Fibroblast of villous mesenchyme (primary cell): ENCODE measurements at places on chromosomes 11 and 22. TPM values are rescaled to one million over a fixed set of nuclear protein-coding genes. Genes with fewer than 3 reads are reported as not detected.

Gene KRTAP5-1
- total RNA-seq: not detected in 2 replicates

Gene RIBC2
- 0.86 and 0.97 TPM in 2 replicates for total RNA-seq

Gene NRXN2
- total RNA-seq: 2.6 and 5.2 TPM in 2 replicates

Gene OR5W2
- not detected in 2 replicates for total RNA-seq

Gene CDC42BPG
- total RNA-seq: under 0.01 TPM in 2 replicates

Gene CCDC157
- 1.3 and 2.6 TPM in 2 replicates for total RNA-seq

Gene PPP6R2
- total RNA-seq: 54.0 and 62.2 TPM in 2 replicates

Gene OR5D18
- total RNA-seq: not detected in 2 replicates

Gene GLB1L2
- total RNA-seq: under 0.01 TPM in 1 of 2 replicates, not detected in the other

Gene DRD4
- not detected in 2 replicates for total RNA-seq

Gene BARX2
- total RNA-seq: not detected in 2 replicates

Gene MPZL2
- total RNA-seq: not detected in 2 replicates

Gene CLP1
- total RNA-seq: 16.4 and 19.0 TPM in 2 replicates

Gene SCUBE2
- total RNA-seq: 0.97 and 1.3 TPM in 2 replicates

Gene SMIM35
- total RNA-seq: not detected in 2 replicates

Gene TRIM49
- total RNA-seq: not detected in 2 replicates

Gene VSIG10L2
- total RNA-seq: not detected in 2 replicates

Gene MYO18B
- total RNA-seq: under 0.01 and 1.9 TPM in 2 replicates

Gene SYT9
- total RNA-seq: under 0.01 TPM in 2 replicates

Gene PDE2A
- total RNA-seq: under 0.01 TPM in 2 replicates

Gene MPZL3
- total RNA-seq: 0.32 and 0.86 TPM in 2 replicates

Gene THY1
- total RNA-seq: 194 and 284 TPM in 2 replicates

Gene GSTT2
- total RNA-seq: 0.32 TPM in 1 of 2 replicates, not detected in the other

Gene MS4A1
- total RNA-seq: not detected in 2 replicates

Gene ACRV1
- not detected in 2 replicates for total RNA-seq

Gene OR10A4
- total RNA-seq: not detected in 2 replicates

Gene KCNJ5
- total RNA-seq: under 0.01 TPM in 1 of 2 replicates, not detected in the other

Gene TEX54
- total RNA-seq: not detected in 2 replicates

Gene SPI1
- total RNA-seq: not detected in 2 replicates
